Activated T-helper 1 cell treated with anti-CD3 and anti-CD28 coated beads, Interleukin-2, amount 50 U/mL, for 16 hours (primary cell): ENCODE measurements at places on chromosomes 5 and 9.

- no peak for DNase-seq
These were observed 39.5 kb downstream of the SLC22A5 start for GRCh38 chr5:132408965-132409364.

- DNase-seq, result no peak
These were observed 34.7 kb downstream of the DIRAS2 start for GRCh38 chr9:90607701-90608516.

DNA sequence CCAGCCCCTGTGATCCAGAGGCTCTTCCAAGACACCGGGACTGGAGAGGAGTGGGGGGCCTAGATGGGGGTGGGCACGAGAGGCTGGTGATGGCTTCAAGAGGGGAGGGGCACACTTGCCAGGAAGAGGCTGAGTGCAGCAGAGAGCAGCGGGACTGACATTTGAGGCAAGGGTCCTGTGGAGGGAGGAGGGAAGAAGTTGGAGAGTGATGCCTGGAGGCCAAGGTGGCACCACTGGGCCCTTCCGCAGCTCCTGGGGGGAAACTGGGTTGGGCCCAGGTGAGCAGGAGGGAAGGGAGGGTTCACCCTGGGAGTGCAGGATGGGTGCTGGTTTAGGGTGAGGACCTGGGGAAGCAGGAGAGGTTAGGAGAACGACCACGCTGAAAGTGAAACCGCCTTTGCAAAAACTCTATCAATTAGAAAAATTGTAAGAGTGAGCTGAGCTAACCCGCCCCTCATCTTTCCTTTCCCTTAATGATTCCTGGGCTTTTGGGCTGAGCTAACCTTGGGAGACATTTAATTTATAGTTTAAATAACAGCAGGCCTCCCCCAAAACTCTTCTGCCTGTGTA is 26.2 kb downstream of the ABO start:
- no peak for DNase-seq

DNA sequence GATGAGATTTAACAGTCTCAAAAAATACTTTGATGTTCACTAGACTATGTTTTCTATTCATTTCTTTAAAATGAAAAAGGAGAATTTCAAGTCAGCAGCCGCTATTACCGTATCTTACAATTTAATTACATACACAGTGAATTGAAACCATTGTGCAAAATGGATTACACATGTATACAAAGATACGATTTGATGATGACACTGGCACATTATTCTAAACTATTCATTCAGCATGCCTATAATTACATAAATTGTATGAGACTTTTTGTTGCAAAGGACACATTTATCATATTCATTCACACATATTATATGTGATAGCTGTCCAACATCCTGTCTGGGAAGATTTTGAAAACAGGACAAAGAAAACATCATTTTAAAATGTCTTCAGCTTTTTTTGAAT is 118.3 kb upstream of the VCAN start:
- no peak for DNase-seq

GRCh38 chr9:89304834-89305188 is 6.2 kb upstream of the CKS2 start:
- no peak for DNase-seq

DNA sequence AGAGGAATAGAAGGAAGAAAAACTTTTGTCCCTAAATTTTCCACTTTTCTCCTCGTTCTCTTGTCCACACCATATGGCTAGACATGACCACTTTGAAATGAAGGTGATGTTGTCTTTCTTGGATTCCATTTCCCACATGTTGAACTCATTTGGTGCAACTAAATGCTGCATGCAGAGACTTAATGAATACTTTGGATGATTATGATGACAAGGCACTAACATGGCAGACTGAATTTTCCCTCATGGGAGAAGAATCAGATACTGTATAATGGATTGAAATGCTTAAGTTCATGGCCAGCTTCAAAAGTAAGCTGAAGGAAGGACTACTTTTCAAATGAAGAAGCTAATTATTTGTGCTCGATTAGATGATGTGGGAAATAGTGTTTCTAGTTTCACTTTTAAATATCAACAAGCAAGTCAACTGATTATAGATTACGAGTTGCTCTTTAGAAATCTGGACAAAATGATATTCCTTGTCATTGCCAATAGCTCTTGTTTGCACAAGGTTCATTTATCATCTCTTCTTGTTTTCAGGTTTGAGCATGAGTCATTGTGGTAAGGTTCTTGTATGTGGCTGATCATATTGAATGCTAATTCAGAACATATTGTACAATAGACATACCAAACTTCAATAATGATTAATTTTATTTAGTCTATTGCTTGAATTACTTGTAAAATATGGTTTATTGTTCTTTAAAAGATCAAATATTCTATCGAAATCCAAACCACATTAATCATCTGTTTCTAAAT is 501.3 kb upstream of the FTMT start:
- DNase-seq, result no peak

DNA sequence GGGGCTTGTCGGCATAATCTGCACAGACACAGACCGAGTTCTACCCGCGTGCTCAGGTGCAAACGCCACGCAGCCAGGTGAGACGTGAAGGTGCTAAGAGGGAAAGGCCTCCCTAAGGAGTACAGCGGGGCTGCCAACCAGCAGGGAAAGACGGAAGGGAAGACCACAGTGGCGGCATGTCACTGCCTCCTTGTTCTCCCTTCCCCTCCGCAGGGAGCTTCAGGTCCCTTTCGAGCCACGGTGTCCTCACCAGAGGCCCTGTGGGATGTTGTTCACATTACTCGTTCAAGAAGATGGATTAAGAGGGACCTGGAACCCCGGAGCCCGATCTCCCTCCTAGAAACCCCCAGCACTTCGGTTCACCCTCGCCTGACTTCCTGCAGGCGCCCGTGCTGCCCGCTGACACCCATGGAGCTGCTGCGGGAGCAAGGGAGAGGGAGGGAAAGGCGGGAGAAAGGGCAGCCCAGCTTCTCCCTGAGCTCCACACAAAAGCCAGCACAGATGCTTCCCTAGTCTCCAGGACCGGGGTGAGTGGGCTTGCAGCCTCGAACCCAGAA is 686 bp downstream of the BRD9 start:
- DNase-seq, result no peak

- no peak for DNase-seq
These were observed 8.4 kb upstream of the ZNF354C start for GRCh38 chr5:179051784-179052183.

DNA sequence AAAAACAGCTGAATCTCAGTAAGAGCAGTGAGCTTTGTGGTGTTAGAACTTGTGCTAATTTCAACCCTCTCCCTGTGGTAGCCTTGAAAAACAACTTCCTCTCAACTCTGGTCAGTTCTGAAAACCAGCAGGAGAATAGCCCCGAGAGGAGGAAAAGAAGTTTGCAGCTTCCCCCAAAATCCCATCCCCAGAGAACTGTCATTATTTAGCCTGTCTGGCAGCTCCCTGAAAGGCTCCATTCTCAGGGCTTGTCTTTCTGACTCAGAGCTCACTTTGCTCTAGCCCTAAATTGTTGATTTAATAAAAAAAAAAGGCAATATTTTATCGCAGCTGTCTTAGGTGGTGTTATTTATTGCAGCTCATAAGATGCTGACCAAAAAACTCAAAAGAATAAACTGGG is 11.4 kb upstream of the SLC45A2 start:
- DNase-seq, result no peak

- no peak for DNase-seq
These were observed 925.3 kb upstream of the CDH10 start for GRCh38 chr5:25570067-25570583.

DNA sequence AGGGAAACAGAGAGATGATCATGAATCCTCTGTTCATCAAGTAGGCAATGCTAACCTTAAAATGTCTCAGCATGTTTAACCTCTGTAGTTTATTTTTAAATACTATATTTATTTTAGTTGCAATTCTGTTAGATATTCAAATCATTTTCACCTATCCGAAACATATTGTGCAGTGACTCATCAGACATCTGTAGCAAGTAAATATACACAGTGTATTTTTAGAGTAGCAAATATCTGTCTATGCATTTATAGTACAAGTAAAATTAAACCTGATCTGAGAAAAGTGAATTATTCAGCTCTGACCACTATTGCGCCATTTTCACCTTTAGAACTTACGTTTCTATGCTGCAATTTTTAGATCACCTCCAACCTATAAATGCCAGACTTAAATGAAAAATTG is 24.3 kb upstream of the TUSC1 start:
- no peak for DNase-seq

DNA sequence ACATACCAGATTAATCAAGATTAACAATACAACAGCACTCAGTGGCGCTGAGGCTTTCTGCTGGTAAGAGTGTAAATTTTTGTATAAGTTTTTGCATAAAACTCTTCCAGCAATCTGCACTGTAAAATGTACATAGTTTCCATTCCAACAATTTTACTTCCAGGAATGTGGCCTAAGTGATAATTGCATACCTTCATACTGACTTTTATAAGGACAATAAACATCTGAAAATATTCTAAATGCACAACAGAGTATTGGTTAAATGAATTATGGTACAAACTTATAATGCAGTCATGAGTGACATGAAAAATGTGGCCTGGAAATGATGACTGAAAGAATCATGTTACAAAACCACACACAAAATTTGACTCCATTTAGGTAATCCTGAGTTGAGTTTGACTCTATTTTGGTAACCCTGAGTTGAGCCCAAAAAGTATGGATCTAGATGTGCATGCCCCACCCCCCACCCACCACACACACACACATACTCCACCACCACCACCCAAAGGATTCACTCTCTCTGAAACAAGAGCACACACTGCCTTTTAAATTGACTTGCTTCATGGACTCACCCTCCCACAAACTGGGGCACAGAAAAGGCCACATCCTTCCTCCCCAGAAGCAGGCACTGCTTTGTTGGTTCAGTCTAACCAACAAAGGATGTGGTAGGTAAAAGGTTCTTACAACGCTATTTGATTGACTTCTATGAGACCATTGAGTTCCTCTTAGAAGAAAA is 137.6 kb downstream of the SUSD1 start:
- peak; percentile 32 for DNase-seq

- DNase-seq, result no peak
These were observed 8.6 kb downstream of the SUSD1 start for GRCh38 chr9:112166176-112167140.

GRCh38 chr5:151155775-151156506 is 1.6 kb downstream of the ANXA6 start:
- DNase-seq, result no peak
